NCI-H2171 (cell line): ENCODE measurements at places on chromosomes 13 and 19.
A peak's percentile ranks its signal among the peaks of the same experiment; 100 is the strongest.

- DNase-seq = no peak
Measured at GRCh38 chr13:26025196-26025595, 26.6 kb downstream of the SHISA2 start.

- DNase-seq = no peak
Measured at GRCh38 chr19:55649268-55650125, 1.5 kb downstream of the CCDC106 start.

- DNase-seq = no peak
Measured at GRCh38 chr19:48006762-48007161, 12.3 kb downstream of the ELSPBP1 start.

- no peak for DNase-seq
Measured at GRCh38 chr13:75995966-75996365, 359.8 kb downstream of the LMO7 start.

- no peak for DNase-seq
Measured at GRCh38 chr13:112074139-112074865, 7.4 kb downstream of the SOX1 start.

- DNase-seq = peak; percentile 7
Measured at GRCh38 chr13:110869805-110870706, 44.8 kb downstream of the ANKRD10 start.

DNA sequence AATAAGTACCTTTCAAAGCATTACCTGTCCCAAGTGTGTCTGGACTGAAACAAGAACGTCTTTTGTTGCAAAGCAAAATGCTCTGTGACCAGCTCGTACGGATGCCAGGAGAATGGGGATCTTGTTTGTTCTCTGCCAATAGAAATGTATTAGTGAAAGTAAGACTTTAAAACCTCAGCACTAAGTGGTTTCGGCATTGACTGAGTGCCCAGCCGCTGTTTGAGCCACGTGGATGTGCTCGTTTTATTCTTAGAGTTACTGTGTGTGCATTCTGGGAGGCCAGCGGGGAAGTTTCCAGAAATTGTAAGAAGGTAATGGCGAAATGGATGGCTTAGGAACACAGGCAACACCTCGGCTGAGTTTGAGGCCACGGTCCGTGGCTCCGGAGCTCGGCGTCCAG is 117.1 kb upstream of the USP29 start:
- no peak for DNase-seq

DNA sequence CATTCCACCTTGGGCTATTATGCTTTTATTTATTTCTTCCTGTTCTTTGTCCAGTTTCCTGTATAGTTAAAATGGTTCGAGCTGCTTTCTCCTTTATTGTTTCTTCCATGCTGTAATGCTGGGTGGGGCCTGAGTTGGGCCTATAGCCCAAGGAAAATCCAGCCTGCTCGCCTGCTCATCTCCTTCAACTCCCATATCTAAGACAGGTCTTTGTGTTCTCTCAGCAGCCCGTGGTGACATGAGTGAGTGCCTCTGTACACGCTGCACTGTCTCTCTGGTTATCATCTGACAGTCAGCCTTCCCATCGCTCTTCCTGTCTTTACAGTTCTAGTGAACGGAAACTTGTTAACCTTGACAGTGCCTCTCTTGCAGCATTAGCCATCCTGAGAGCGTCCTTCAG is 221.9 kb upstream of the SLC10A2 start:
- DNase-seq = no peak

GRCh38 chr13:109672545-109672944 is 113.8 kb downstream of the IRS2 start:
- DNase-seq = no peak

DNA sequence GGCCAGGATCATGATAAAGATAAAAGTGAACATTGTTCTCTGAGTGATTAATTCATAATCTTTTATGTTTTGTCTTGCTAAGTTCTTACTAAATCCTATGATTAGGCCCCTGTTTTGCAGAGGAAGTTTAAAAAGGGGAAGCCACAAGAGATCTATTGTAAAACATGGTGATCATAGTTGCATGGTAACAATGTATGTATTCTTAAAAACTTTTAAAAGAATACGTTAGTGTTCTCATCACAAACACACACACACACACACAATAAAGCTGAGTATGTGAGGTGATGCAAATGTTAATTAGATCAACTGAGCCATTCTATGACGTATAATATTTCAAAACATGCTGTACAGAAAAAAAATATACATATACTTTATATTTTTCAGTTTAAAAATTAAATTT is 51.2 kb downstream of the MBD3L2B start:
- DNase-seq = no peak

- DNase-seq = no peak
Measured at GRCh38 chr13:98650396-98651107, 73.6 kb upstream of the STK24 start.

DNA sequence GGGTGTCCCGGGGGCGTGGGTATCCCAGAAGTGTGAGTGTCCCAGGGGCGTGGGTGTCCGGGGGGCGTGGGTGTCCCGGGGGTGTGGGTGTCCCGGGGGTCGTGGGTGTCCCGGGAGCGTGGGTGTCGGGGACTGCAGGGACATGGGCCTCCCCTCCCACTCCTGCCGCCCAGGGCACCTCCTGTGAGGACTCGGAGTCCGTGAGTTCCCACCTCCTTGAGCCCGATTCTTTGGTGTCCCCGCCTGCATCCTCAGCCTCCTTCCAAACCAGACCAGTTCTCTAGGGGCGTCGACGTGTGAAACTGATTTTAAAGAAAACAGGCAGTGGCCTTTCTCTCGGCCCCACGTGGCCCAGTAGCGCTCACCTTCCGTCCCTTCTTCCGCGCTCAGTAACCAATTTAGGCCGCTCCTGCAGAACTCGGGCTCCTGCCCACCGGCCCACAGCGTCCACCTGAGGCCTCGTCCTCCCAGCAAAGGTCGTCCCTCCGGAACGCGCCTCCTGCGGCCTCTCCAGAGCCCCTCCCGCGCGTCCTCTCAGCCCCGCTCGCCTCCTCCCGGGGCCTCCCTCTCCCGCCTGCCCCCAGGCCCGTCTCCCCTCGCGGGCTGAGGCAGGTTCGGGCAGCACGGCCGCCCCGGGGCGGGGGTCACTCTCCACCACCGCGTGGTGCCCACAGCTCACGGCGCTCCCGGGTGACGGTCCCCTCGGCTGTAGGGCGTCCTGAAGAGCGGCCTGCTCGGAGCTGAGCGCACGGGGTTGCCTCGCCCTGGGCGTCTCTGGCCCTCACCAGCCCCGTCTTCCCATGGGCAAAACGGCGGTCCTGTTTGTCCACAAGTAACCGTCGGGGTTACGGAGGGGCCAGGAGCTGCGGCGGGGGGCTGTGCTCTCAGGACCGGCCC is 3.8 kb downstream of the F7 start:
- no peak for DNase-seq

DNA sequence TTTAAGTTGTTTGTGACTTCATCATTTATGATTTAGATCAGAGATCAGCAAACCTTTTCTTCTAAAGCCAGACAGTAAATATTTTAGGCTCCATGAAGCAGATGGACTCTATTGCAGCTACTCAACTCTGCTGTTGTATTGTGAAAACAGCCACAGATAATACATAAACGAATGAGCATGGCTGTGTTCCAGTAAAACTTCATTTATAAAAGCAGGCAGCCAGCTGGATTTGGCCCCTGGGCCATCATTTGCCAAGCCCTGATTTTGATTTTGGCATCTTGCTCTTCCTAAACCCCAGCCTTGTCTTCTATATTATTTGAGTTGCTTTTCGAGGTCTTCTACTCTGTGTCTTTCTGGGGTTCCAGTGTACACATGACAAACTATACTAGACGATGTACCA is 41.3 kb downstream of the RNASEH2B start:
- no peak for DNase-seq

DNA sequence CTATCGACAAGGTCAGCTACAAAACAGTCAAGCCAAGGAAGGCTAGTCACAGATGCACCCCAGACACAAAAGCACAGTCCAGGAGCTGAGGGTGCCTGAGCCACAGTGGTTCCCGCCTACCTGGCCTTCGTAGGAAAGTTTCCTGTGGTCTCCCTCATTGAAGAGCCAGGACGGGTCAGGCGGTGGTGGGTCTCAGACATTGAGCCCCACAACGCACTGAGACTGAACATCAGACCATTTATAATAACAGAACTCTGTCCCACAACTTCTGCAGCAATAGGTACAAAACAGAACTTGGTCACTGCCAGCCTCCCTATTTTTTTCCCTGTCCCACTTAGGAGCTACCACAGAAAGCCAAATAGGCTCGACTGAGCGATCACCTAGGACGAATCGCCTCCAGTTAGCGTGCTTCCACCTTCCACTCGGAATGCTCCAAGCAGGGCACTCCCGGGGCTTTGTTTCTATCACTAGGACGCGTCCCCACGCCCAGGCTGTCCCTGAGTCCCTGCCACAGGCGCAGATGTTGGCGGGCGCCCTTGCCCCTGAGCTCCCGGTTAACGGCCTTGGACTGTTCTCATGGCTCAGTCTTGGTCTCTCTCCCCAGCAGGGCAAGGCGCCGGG is 640 bp upstream of the ZNF544 start:
- no peak for DNase-seq

DNA sequence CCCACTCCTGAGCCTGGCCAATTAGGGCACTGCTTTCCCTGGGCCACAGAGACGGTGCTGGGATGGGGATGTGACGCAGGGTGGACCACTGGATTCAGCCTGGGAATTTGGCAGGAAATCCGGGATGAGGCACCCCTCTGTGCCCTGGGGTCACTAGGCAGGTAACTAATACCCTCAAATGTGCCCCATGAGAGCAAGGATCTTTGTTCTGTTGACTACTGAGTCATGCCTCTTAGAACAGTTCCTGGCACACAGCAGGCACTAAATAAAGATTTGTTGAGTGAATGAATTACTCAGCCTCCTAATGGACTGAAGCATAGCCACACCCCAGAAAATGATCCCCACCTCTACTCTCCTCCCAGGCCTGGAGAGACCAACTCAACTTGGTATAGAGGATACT is 15.9 kb downstream of the OPA3 start:
- DNase-seq = no peak

- DNase-seq = peak; percentile 76
Measured at GRCh38 chr19:7674010-7675005, 2.6 kb upstream of the MCEMP1 start.

DNA sequence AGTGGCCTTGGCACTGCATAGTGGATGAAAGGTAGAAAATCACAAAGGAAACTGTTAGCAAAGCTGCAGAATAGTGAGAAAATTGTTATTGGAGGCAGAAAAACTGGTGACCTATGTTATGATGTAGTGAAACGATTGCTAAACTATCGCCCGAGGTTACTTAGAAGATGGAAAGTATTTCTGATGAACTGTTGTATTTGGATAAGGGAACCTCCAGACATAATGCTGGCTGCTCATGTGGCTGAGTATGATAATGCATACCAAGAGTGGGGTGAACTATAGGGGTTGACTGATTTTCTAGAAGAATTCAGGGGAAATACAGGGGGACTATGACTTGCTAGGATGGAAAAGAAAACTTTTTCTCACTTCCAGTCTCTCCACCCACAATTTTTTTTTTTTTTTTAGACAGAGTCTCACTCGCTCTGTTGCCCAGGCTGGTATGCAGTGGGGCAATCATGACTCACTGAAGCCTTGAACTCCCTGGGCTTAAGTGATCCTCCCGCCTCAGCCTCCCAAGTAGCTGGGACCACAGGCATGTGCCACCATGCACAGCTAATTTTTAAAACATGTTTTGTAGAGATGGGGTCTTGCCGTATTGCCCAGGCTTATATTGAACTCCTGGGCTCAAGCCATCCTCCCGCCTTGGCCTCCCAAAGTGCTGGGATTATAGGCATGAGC is 4.4 kb upstream of the EID2 start:
- no peak for DNase-seq

DNA sequence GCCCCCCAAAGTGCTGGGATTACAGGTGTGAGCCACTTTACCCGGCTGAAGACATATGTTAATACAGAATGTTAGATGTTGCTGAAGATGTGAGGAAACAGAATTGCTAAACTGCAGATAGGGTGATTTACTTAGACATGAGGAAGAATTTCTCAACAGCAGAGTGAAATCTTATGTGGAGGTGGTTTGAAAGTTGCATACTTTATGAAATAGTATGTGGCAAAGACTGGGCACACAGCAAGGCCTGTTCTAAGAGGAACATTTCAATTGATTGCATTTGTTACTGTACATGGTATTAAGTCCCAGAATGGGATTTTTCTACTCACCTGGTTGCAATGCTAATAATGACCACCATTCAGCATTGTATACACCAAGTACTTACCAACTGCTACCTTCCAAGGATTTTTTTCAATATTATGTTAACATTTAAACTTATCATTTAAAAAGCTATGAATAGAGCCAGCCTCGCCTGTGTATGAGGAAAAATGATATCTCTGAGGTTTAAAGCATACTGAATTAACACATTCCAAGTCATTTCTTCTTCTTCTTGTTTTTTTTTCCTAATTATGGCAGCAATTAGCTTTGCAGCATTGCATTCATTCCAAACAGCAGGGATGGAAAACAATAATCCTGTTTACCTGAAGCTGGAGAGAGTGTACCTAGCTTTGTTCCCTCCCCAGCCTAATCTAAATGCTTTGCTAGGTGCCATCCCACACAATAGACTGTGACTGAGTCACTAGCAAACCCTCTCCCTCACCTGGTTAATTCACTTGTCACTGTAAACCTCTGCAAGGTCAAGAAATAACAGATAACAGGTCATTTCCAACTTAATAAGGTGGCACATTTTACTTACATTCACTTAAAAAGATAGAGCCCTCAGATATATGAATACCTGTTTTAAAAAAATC is 19.4 kb upstream of the KLF5 start:
- DNase-seq = no peak

GRCh38 chr19:13843104-13843921 is 33.6 kb upstream of the NANOS3 start:
- DNase-seq = no peak

DNA sequence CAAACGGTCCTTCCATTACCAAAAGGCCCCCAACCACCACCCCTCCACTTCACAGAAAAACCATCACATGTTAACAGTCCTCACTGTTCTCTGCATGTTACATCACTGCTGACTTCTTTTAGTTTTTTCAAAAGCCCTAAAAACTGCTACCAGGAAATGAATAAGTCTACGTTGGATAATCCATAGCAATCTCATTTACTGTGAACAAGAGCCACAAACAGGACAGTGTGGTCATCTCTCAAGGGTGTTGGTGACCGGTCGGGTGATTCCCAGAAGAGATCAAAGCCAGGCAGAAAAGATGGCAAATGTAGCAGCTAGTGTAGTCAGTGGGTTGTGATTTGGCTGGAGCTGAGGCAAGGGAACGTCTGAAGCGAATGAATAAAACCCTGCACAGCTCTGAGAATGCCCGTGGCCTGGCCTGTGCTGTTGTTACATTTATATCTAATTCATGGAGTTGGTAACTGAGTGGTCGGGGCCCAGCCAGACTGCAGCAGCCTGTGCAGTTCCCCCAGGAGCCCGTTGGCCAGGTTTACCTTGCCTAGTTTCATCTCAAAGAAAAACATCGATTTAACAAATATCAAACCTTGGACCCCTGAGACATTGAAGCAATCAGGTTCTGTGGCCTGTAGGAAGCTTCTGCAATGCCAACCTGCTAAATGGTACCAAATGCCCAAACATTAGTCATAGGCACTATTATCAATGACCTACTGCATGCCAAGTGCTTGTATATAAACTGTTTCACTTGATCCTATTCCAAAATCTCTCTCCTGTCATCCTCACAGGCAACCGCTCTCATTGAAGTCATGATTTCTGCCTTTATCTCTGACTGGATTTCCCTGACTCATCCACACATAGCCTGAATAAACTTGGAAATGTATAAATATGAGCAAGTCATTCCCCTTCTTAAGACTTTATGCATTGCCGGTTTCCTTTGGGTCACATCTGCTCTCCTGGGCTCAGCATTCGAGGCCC is 153.8 kb upstream of the SERP2 start:
- DNase-seq = no peak
